ENCODE measurements at places on chromosomes 3 and 15.

DNA sequence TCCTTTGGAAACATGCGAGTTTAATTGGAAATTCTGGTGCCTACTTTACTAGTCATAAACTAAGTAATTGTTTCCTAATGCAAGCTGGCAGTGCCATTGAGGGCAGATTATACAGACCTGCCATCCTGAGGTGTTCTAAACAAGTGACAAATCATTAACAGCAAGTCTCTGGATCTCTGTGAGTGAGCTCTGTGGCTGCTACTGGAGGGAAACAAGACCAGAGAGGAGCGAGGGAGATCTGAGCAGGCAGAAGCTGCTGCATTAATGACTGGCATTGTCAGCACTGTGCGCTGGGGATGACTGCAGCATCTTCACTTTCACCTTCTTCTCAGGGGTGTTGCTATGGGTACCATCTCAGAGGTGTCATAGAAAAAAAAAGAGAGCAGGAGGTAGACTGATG is 308.4 kb upstream of the DPH6 start:
- DNase-seq: no peak

- DNase-seq: no peak
These were observed 106.5 kb downstream of the TPRA1 start for GRCh38 chr3:127483902-127484591.

DNA sequence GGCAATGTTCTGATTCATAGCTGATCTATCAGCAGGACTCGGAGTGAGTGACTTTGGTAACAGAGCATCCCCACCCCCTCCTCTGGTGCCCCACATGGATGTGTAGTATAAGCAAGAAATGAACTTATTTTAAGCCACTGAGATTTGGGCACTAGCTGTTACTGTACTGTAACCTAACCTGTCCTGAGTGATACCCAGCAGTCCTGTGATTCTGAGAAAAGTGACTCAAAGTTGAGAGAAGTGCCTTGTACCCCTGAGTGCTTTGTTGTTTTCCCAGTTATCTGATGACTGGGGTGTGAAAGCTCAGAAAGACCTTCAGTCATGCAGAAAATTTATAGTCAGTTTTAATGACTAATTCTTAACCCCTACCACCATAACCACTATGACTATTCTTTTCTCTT is 439.9 kb upstream of the RBMS3 start:
- DNase-seq: no peak

DNA sequence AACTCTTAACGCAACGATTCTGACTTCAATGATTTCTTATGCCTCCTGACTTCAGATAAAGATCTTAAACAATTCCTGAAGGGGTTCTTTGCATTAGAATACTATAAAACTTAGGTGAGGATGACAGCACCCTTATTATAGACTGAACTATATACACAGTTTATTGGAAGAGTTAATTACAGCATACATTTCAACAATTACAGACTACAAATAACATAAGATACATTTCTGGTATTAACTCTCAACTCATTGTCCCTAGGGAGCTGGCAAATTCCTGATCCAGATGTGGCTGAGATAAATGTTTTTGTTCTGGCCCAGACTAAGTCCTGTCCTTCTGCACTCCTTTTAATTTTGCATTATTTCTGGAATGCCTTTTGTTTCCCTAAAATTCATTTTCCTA is 155.5 kb upstream of the TMC3 start:
- DNase-seq: no peak

- DNase-seq: no peak
These were observed 20.2 kb downstream of the AMOTL2 start for GRCh38 chr3:134353831-134354611.

GRCh38 chr3:128395500-128396162 is 71.1 kb downstream of the DNAJB8 start:
- no peak for DNase-seq

All from gastrocnemius medialis (tissue), 4 donors.